ENCODE measurements at places on chromosomes 1 and 21. TPM values are rescaled to one million over a fixed set of nuclear protein-coding genes. Genes with fewer than 3 reads are reported as not detected.

The CD101 gene
- total RNA-seq, result 1.5 TPM

The PLA2G2A gene
- 8.3 TPM for total RNA-seq

The XCL2 gene
- 1.1 TPM for total RNA-seq

The ERICH3 gene
- total RNA-seq, result 3.4 TPM

The MYBPHL gene
- 0.55 TPM for total RNA-seq

The KDF1 gene
- 0.27 TPM for total RNA-seq

The CA6 gene
- not detected for total RNA-seq

The IQGAP3 gene
- 8.4 TPM for total RNA-seq

The RHCE gene
- 2.9 TPM for total RNA-seq

The MAN1C1 gene
- total RNA-seq, result 29.9 TPM

The ENSA gene
- 112 TPM for total RNA-seq

The FLG2 gene
- total RNA-seq, result 0.88 TPM

The RGS13 gene
- total RNA-seq, result not detected

All from camera-type eye (tissue), 1 donor.